ENCODE measurements at places on chromosomes 3 and 15. TPM values are rescaled to one million over a fixed set of nuclear protein-coding genes. Genes with fewer than 3 reads are reported as not detected.

Gene PTX3
- total RNA-seq = 5.1 TPM

Gene GP9
- total RNA-seq = not detected

Gene PDE8A
- total RNA-seq = 82.3 TPM

Gene SV2B
- 4.5 TPM for total RNA-seq

Gene PGBD4
- 1.9 TPM for total RNA-seq

Gene SIDT1
- total RNA-seq = 25.7 TPM

Gene SSUH2
- 0.90 TPM for total RNA-seq

Gene SPATA16
- not detected for total RNA-seq

Gene A4GNT
- not detected for total RNA-seq

Gene RLBP1
- total RNA-seq = not detected

Gene ARGFX
- not detected for total RNA-seq

Gene UNC45A
- total RNA-seq = 37.2 TPM

Gene FAM3D
- 6.5 TPM for total RNA-seq

Gene GNAI2
- total RNA-seq = 96.3 TPM

Gene PAK6
- total RNA-seq = 2.0 TPM

Gene DUOXA1
- total RNA-seq = 12.3 TPM

Gene MOBP
- 0.05 TPM for total RNA-seq

Gene HTR3E
- not detected for total RNA-seq

Gene KCNAB1
- total RNA-seq = 4.9 TPM

Gene SERPINI2
- total RNA-seq = 3.9 TPM

Gene SAXO2
- 4.7 TPM for total RNA-seq

Gene OSTN
- 13.9 TPM for total RNA-seq

Gene TM4SF1
- total RNA-seq = 124 TPM

DNA sequence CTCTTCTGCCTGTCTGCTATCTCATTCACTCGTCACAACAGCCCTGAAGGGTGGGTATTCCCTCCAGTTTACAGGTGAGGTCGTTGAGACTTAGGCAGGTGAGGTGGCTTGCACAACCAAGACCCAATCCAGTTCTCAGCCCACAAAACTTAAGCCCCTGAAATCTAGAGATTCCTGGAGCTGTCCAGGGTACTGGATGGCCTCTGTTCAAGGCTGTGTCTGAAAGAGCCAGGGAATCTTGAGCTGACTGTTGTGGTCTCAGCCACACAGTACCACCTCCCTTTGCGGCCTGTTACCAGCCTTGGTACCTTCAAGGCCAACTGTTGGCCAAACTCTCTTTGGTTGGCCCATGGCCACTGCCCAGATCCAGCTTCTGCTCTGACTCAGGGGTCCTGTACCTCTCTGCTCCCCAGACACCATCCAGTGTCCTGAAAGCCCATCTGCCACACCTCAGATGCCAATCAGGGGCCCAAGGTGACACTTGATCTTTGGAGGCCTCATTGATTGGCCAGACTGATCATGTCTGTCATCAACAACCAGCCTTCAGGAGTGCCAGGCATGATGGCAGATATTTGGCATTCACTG lies 10.9 kb upstream of the FAM107A start:
- DNase-seq = no peak

DNA sequence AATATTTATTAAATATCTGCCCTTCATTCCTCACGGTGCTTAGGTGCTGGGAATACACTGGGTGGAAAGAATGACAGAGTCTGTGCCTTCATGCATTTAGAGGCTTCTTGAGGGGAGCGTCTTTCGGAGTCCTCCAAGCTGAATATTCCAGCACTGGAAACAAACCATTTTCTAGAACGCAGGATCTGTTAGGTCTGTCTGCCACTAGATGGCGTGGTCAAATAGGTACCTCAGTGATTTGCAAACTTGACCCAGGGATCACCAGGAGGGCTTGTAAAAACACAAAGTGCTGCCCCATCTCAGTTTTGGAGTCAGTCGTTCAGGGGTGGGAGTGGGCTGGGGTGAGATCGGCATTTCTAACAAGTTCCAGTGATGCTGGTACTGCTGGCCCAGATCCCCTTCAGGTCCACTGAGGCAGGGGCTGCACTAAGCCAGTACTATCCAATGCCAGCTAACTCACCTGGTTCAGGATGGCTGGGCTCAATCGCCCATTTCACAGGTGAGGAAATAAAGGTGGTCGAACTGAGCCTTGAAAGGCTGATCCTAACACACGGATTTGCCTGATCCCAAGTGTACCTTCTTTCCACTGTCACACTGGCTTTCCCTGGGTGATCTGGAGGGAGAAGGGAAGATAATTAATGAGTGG lies 14.8 kb downstream of the ARNT2 start:
- no peak for DNase-seq

DNA sequence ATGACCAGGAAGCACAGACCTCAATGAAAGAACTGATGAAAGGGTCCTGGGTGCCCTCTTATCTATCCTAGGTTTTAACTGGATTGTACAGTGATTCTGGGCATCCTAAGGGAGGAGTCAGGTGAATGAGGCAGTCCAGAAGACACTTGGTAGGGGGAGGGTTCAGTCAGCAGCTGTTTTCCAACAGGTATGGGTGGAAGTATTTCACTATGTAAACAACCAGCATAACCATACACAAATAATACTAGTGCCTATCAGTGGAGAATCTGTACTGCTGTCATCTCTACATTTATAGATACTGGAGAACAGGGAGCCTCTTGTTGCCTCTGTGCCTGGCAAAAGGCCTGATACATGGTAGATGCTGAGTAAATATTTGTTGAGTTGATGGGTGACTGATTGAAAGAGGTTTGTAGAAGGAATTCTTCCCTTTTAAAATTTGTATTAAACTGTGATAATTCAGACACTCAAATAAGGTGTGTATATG lies 328.5 kb downstream of the RBMS3 start:
- DNase-seq = no peak

GRCh38 chr15:71232411-71232810 lies 117.1 kb downstream of the THSD4 start:
- no peak for DNase-seq

DNA sequence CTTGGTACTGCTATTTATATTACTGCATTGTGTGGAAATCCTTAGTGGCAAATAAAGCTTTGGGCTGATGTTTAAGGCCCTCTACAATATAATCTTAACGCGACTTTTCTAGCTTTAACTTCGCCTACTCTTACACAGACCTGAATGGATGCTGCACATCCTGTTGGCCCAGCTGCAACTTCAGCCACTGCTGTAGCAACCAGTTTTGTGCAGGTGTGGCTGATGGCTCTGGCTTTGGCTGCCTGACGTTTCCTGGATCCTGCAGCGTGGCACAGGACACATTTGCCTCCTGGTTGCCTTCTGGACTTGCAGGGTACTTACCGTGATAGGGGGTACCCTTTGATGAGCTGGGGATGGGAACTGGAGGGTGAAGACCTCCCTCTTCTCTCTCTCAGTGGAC lies 20.2 kb upstream of the ERICH6 start:
- DNase-seq = no peak

DNA sequence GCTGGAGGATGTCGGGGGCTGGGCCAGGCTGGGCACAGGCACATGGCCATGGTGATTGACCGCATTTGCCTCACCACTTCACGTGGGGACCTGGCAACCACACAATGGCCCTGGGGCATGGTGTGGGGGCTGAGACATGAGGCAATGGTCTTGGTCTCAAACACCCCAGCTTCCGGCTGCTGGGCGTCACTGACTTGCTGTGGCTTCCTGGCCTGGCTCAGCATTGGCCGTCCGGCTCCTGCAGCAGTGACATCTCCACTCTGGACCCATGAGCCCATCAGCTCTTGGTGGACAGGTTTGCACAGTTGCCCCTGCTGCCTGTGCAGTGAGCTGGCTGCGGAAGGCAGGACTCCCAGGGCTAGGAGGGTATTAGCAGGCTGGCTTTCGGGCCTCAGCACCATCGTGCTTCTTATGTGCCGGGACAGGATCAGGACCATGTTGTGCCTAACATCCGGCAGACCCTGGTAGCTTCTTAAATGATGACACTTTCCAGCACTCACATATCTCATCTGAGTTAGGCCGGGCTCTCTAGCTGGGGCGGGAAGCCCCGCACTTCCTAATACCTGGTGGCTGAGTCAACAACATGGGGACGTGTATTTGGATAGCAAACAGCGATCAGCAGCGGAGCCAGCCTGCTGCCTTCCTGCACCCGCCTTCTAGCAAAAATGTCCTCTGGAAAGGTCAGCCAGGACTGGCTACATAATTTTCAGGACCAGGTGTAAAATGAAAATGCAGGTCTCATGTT lies 34.1 kb downstream of the ZNF710 start:
- no peak for DNase-seq

GRCh38 chr3:185823078-185824044 lies 1.5 kb downstream of the IGF2BP2 start:
- DNase-seq = peak; percentile 32

DNA sequence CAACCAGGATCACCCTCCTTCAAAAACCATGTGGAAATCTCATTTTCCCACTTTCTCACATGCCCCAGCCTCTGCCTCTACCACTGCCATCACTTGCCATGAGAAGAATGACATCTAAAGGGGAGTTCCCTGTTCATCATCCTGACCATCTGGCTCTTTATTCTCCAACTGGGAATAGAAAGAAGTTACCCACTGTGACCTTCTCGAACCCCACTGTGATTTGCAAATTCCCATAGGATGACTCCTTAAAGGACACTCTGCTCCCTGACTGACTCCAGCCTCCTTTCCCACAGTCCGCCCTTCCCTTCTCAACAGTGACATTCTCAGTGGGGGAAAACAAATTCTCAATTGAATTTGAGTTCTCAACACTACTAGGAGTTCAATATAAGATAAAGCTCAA lies 440.5 kb downstream of the NR2F2 start:
- no peak for DNase-seq

GRCh38 chr3:181629029-181629428 lies 82.7 kb upstream of the SOX2 start:
- DNase-seq = no peak

DNA sequence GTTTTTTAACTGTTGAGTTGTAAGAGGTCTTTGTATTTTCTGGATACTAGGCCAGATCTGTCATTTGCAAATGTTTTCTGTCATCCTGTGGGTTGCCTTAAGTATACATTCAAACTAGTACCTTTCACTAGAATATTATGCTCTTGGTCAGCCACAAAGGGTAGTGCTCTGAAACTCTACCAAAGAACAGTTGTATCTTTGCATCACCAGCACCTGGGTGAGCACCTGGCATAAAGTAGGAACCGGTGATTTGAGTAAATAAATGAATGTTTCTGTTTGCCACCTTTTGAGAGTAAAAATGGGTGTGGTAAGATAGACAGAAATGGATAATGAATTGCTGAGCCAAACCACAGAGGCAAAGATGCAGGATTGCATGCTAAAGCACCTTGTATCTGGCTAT lies 98.7 kb downstream of the SLCO3A1 start:
- no peak for DNase-seq

DNA sequence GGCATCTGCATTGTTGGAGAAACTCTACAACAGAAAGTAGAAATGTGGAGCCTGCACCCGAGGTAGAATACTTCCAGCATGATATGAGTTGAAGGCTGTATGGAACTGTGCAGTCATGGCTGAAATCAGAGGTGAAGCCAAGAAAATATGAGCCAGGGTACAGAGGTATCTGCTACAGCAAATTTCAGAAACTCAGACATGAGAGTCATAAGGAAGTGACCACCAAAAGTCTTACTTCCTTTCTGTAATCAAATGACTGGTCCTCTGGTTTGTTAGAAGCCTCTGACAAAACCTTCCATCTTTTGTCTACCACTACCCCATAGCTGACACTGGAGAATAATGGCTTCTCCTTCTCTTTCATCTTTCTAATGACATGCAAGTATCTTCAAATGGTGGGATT lies 159.4 kb downstream of the TMEM108 start:
- DNase-seq = no peak

GRCh38 chr3:27606537-27606936 lies 115.6 kb downstream of the EOMES start:
- DNase-seq = no peak

- peak; percentile 50 for DNase-seq
Observed at GRCh38 chr3:193791041-193792032, 198.3 kb downstream of the OPA1 start.

GRCh38 chr15:40940296-40940801 lies 11.2 kb downstream of the DLL4 start:
- no peak for DNase-seq

GRCh38 chr3:112568642-112569041 lies 6.8 kb downstream of the SLC35A5 start:
- no peak for DNase-seq

GRCh38 chr15:29143909-29144635 lies 125.5 kb downstream of the NSMCE3 start:
- DNase-seq = no peak

- DNase-seq = no peak
Observed at GRCh38 chr3:161508852-161509477, 12.4 kb downstream of the OTOL1 start.

DNA sequence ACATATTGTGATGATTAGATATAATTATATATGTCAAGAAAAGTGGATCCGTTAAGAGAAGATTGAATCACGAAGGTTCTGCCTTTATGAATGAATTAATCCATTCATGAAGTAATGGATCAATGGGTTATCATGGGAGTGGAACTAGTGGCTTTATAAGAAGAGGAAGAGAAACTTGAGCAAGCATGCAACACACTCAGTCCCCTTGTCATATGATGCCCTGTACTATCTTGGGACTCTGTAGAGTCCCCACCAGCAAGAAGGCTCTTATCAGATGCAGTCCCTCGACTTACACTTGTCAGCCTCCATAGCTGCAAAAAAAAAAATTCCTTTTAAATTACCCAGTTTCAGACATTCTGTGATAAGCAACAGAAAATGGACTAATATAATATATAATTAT lies 301.9 kb downstream of the RAP2B start:
- DNase-seq = no peak

DNA sequence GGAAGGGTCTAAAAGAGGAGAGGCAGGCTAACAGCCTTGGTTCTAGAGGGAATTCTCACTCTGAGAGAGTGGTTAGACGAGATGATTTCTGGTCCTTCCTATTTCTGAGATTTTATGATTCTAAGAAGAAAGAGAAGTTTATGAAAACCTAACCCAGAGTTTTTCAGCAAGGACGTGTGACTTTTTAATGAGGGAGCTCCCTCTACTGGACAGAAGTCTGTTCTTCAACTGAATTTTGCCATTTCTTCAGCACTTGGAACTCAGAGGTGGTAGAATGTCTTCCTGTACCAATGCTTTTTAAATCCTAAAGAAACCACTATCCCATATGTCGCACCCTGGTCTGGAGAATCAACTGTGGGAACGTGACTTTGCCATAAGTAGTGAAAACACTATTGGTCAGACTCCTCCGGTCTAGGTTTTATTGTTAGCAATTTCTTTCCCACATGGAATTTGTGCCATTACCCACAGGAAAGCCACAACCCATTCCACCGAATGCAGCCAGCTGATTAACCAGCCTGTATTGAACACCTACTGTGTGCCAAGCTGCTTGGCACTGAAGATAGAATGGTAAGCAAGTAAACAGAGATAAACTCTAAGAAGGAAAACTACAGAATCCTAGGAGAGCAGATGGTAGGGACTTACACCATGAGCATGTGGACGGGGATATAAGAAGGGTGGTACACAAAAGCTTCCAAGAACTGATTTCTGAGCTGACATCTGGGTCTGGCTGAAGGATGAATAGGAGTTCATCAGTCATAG lies 199.5 kb upstream of the LMCD1 start:
- no peak for DNase-seq

GRCh38 chr15:72907733-72908132 lies 124.2 kb upstream of the ADPGK start:
- DNase-seq = no peak

GRCh38 chr3:172517859-172518466 lies 5.3 kb downstream of the TNFSF10 start:
- no peak for DNase-seq
